Astrocyte (in vitro differentiated cells and primary cell): ENCODE measurements at places on chromosomes 2 and 18.

GRCh38 chr18:73646196-73646595, 501.4 kb downstream of the FBXO15 start:
- DNase-seq: no peak

DNA sequence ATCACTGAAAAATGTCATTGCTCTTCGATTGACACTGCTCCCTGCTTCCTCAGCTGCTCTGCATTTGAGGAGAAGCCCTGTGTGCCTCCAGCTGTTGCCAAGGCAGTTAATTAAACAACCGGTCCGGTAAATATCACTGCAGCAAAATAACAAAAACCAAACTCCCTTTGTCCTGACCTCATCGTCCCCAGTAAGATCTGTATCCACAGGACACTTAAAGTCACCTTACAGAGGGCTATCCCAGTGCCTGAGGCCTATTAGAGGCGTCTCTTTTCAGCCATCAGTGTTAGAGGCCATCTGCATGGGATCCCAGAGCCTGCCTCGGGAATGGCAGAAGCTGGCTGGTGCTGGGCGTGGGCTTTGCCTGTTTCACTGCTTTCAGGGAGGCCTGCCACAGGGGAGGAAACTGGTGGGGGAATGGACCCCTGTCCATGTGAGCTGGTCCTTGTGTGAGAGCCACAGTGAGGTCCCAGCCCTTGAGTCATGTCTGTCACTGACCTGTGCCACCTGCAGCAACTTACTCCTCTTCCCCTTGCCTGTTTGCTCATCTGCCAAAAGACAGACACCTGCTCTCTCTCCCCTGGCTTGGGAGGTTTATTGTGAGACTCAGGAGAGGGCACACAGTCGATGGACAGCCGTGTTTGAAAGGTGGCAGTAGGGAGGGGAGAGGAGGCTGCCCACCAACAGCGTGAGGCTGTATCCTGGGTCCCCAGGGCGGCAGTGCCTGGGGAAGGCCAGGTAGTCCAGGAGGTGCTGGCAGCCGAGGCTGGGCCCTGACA, 117.7 kb upstream of the MCFD2 start:
- no peak for DNase-seq

DNA sequence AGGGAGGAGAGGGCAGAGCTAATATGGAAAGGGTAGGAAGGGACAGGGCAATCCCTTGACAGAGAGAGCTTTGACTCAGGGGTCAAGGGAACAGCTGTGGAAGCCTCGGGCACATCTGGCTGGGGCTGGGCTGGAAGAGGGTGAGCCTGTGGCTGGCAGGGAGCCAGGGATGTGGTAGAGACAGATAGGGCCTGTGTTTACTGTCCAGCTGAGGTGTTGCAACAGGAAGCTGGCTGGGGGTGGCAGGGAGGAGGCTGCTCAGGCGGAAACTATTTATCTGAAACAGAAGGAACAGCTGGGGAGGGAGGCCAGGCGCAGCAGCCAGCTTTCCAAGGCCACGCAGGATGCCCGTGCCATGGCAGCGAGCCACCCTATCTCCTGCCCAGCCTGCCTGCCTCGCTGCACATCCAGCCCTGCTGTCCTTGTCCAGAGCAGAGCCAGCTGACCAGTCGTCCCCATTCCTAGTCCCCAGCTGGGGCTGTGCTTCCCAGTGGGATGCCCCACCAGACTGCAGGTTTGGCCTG, 264.7 kb downstream of the CYP26B1 start:
- DNase-seq: peak; percentile 76

- DNase-seq: no peak
Observed at GRCh38 chr2:51018145-51018544, 13.8 kb downstream of the NRXN1 start.

- no peak for DNase-seq
Observed at GRCh38 chr2:186523791-186524190, 37.7 kb downstream of the ZC3H15 start.

- no peak for DNase-seq
Observed at GRCh38 chr2:117801826-117802225, 12.7 kb upstream of the DDX18 start.

DNA sequence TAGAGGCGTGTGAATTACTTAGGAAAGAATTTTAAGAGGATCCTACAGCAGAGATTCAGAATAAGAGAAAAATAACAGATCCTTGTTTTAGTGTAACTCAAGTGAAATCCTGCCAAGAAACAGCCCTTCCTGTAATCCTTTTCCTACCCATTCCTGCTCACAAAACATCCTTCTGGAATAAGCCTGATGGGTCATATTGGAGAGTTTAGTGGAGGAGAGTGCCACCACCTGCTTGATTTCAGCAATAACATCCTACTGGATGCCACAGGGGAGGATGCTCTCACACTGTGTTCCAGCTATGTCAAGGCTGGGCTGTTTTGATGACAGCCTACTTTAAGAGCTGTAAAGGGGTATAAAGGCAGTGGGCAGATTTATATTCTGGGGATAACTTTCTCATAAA, 54.8 kb upstream of the CCDC178 start:
- peak; percentile 49 for DNase-seq

DNA sequence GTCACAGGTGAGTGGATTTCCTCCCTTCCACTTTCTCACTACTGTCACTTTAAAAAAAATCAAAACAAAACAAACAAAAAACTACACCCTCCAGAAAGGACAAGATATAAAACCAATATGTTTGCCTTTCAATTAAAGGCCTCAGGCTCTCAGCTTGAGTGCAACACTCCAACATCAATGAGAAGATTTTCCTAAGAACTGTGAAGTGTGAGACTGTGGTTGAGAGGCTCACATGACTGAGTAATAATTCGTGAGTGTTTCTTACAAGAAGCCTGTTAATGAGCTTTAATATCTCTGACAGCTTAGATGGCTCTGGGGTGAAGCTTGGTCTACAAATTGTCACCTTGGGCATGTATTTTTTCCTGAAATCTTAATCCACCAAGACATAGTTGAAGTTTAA, 216.1 kb downstream of the ETAA1 start:
- no peak for DNase-seq

GRCh38 chr2:138919120-138919747, 139.0 kb upstream of the NXPH2 start:
- no peak for DNase-seq

DNA sequence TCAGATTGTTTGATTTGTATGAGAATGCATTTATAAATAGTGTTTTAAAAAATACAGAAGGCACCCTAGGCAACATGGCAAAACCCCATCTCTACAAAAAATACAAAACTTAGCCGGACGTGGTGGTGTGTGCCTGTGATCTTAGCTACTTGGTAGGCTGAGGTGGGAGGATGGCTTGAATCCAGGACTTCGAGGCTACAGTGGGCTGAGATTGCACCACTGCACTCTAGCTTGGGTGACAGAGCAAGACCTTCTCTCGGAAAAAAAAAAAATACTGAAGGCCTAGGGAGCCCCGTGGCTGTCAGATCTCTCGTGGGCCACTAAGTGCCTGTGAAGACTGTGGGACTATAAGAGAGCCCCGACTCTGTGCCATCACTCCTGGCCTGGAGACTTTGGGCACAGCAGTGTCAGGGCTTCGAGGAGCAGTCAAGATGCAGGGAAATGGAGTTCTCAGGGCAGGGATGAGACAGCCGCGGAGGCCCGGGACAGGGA, 40.5 kb downstream of the MYO7B start:
- DNase-seq: no peak

DNA sequence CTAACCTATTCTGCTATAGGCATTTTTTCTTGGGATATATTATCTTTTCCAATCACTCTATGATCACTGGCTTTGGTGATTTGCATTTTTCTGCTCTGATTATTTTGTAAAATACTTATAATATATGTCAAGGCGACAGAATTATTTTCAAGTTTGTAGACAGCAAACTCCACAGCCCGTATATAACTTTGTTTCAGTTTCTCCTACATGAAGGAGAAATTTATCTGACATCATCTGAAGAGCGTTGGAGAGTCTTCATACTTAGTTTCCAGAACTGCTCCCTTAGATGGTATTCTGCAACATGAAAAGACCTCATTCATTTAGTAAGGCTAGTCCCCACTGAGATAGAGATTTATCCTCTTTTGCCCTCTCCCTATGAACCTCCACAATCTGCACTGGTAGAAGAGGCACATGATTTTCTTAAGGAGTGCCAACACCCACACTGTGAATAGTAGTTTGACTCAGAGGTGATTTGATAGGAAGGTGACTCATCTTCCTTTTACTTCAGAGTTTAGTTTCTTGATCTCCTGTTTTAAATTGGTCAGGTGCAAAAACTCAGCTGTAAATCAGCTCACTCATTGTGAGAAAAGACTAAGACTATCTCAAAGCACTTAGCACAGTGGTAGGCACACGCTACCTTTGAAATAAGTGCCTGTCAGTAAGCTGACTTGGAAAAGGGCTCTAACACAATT, 1848.6 kb upstream of the CELF4 start:
- DNase-seq: peak; percentile 78
